ENCODE measurements at places on chromosomes 3 and 15.

DNA sequence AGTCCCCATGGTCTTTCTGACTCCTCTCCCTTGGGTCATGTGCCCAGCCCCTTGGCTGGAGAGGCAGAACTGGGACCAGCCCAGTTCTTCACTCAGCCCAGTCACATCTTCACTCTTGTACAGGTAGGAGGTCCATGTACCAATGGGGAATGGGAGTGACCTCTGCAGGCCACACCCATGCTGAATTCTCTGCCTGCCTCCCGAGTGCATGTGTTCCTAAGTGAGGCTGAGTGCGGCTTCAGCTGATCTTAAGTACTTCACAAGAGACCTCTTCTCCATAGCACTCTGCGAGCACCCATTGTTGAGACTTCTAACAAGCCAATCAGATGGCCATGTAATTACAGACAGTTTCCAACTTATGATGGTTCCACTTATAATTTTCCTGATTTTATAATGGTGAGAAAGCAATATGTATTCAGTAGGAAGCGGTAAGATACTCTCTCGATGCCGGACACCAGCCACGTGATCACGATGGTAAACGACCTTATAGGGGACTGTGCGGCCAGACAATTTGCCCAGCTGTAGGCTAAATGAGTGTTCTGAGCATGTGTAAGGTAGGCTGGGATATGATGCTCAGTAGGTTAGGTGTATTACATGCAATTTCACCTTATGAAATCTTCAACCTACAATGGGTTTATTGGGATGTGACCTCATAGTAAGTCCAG lies 112.1 kb downstream of the KLF13 start:
- DNase-seq: no peak

DNA sequence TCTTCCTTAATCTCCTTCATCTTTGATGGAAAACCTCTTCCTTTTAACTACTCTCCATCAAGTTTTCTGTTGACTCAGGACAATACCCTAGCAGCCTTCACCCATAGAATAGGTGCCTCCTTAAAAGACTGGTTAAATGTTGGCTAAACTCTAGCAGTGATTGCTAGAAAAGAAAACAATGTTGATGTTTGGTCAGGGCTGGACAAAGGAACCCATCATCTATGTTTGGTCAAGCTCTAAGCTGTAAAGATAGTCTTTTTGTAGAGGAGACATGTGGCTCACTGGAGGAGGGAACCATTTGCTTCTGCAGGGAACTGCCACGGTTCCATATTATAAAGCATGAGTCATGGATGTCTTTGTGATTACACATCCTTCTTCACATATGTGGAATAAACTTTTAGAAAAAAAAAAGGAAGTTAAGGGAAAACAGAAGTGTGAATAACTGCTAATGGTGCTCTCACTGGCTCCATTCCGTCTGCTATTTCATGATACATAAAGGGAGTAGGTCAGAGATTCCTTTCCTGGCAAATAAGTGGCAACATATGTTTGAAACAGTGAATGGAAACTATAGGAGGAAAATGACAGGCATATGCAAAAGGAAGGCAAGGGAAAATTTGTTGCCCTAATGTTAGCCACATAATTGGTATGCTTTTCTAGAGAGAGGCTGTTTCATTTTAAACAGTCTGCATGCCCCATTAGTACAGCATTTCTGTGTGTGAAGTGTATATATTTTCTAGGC lies 78.2 kb downstream of the CMSS1 start:
- no peak for DNase-seq

DNA sequence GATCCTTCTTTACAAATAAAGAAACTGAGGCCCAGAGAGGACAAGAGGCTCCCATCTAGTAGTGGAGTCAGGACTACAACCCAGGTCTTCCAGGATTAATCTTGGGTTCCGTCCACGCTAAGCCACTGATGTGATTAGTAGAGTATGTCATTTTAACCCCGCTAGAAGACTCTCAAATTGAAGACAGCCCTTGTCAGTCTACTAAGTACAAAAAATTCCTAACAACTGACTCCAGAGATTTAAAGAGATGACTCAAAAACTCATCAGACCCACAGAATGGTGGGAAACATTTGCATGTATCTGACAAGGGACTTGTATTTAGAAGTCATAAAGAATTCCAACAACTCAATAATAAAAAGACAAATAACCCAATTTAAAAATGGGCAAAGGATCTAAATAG lies 145.3 kb downstream of the CNTN3 start:
- DNase-seq: no peak

GRCh38 chr3:8756671-8757070 lies 12.7 kb downstream of the OXTR start:
- no peak for DNase-seq

GRCh38 chr3:149967086-149967685 lies 3.5 kb downstream of the PFN2 start:
- DNase-seq: no peak

DNA sequence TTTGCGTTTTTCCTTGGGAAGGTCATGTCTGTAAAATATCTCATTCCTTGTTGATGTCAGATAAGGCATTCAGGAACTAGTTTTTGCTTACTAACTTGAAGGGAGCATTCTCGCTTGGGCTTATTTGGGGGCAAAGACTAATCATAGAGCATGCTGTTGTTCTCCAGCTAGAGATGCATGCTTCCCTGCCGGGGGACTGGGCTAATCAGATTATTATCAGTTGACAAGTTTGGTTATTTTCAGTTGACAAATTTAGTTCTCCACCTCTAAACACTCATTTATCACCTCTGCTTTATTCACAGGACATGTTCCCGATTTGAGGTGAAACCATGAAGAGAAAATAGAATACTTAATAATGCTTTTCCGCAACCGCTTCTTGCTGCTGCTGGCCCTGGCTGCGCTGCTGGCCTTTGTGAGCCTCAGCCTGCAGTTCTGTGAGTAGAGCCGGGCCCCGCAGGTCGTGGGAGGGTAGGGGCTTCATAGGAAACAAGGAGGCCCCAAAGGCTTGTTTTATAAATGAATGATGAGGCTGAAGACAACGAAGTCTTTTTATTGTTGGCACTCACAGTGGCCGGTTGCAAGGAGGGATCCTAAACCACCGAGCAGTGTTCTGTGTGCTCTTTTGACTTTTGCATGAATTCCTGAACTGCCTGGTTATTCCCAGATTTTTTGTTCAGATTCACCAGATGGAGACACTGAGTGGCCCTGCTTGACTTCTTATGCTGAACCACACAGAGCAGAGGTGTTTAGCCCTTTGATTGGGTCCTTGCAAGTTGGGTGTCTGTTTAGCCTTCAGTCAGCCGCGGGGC lies 28.4 kb downstream of the PXYLP1 start:
- no peak for DNase-seq

DNA sequence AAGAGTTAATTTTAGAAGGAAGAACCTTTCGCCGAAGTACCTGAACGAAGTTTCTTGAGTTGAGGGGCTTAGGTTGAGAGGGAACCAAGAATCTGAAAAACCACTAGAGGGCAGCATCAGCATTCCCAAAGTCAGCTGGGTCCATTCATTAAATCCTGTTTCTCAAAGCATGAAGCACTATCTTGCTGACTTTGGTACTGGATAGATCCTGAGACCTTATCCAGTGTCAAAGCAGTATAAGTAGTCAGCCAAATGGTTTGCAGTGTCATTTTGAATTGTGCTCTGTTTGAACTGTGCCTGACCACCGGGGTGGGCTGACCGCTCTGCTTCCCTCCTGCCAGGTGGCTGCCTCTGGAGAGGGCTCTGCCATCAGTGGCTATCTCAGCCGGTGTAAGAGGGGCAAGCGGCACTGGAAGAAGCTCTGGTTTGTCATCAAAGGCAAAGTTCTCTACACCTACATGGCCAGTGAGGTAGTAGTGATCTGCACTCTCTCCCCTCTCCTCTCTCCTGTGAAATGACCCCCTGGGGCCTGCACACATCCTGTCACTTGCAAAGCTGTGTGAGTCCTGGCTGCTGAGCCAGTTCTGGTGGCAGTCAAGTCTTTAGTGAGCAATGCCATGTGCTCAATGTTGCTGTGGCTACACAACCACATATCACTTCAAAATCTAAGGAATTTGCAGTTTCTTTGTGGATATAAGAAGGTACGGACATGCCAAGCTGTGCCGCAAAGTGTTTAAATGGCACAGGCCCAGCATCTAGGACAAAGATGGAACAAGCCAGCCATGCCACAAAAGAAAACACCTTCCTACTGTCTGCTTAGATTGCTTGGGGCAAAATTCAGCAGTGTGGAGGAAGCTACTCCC lies 21.4 kb upstream of the NR2C2 start:
- no peak for DNase-seq

DNA sequence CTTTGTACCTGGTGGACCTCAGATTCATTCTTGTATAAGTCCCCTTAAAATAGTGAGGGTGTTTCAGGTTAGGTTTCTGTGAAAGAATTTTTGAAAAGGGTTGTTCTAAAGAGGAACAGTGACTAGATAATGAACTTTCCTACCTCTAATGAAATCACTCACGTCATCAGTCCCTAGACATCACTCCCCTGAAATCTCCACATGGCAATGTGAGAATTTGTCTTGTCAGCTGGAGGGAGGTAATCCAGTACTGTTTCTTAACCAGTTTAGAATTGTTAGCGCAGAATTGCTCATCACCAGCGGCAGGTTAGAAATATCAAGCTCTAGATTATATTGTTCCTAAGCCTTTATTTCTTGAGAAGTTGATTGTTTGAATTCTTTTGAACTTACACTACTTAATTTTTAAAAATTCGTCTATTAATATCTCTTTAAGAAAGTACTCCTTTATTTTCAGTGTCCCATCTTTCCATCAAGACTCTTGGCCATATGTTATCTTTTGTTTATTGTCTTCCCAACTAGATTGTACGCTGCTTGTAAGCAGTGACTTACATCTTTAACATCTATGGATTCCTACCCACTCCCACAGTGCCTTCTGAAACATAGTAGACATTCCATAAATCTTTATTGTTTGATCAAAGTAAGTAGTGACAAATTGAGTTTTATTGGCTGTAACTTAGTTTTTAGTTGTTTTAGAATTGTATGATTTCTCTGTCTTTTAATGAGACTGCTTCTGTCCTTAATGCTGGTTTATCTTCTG lies 52.8 kb downstream of the RASA2 start:
- no peak for DNase-seq

DNA sequence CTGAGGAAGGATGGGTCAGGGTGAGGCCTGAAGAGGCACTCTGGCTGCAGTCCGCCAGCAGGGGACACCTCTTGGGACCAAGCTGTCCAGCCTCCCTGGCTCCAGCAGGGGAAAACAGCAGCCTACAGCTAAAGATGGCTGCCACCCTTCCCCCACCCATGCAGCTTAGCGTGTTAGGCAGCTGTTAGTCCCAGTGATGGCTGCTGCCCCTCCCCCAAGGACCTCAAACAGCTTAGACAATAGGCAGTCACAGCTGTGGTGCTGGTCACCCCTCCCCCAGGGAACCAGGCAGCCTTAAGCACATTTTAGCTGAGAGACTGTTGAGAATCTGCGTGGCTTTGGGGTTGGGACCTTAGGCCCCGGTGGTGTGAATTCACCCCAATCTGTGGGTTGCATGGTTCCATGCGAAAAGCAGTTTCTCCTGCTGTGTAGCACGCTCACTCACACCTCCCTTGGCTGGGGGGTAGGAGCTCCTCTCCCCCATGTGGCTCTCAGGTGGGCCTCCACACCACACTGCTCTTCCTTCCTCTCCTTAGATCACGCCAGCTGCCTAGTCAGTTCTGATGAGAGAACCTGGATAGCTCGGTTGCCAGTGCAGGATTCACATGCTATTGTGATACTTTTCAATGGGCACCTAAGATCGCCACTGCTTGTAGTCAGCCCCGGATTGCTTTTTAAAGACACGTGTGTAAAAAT lies 140.5 kb upstream of the CADPS start:
- no peak for DNase-seq

DNA sequence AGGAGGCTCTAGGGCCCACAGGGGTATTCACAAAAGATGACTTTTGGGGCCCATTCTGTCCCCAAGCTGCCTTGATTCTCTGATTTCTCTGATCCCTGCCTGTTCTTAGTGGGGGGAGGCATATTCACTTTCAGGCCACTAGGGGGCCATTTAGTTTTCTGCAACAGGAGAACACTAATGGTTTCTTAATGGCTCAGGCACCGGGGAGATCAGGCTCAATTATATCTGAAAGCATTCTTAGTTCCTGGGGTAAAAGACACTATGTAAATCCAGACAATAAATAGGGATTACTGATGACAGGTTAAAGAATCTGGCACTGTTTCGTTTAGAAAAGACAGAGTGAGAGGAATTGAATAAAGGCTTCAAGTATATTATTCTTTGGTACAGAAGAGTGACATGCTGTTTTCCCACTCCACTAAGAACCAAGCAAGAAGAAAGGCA lies 2.5 kb upstream of the INAFM2 start:
- no peak for DNase-seq

DNA sequence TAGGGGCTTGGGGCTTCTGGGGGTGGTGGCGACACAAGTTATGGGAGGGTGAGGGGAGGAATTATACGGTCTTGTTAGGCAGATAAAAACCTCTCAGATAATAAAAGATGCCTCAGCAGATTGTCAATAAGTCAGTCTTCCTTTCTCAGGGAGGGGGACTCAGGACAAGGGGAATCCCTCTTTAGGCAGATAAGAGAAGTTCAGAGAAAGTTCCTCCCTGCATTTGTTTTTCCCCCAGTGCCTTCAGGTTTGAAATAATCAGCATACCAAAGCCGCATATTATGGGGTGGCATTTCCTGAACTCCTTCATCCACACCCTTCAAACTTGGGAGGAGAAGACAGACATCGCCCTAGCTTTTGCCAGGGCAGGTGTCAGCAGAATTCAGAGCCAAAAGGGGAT lies 8.5 kb downstream of the PPCDC start:
- DNase-seq: no peak

GRCh38 chr3:152818027-152818426 lies 16.9 kb upstream of the P2RY1 start:
- DNase-seq: no peak

DNA sequence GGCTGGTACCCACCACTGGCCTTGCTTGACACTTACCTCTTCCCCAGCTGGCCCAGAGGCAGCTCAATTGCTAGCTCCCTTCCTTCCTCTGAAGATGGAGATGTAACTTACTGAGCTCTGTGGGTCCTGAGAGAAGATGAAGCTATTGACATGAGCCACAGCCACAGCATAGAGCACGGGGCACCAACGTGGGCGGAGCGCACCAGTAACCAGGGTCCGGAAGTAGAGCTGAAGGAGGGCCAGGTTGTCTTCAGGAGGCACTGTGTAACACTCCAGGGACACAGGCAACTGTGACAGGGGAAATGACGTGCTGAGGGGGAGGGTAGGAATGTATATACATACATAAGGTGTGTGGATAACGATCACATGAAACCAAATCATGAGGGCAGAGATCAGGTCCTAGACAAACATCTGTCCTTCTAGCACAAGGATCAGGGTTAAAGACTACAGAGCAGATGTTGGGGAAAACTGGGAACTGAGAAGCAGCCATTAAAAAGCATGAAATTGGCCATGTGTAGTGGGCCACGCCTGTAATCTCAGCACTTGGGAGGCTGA lies 4.3 kb upstream of the LTK start:
- no peak for DNase-seq
